CD8-positive, alpha-beta memory T cell (primary cell): ENCODE measurements at places on chromosomes 1 and 21. TPM values are rescaled to one million over a fixed set of nuclear protein-coding genes. Genes with fewer than 3 reads are reported as not detected.

GRCh38 chr1:225917536-225917935 is 6.5 kb downstream of the PYCR2 start:
- no peak overlapping the region for H3K4me3 ChIP-seq

DNA sequence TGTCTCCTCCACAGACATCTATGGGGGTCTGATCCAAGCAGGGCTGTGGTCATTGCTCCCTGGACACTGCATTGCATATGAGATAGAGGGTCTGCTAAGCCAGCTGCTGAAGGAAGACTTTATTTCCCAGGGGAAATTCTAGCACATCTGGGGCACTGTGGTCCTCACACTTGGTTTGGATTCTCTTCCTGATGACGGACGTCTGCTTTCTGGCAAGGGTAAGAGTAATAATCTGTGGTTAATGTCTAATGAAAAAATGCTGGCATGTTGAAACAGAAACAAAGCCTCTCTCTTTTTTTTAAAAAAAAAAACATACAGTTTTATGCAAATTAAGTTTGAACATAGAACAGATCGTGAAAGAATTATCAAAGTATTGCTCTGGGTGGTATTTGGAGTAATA is 553.9 kb downstream of the DPYD start:
- DNase-seq: no peak
- H3K36me3 ChIP-seq: no peaks in the 10 kb centered on the region
- no peaks in the 10 kb centered on the region for H3K4me1 ChIP-seq
- H3K27ac ChIP-seq: no peak overlapping the region
- no peaks in the 10 kb centered on the region for H3K27me3 ChIP-seq

DNA sequence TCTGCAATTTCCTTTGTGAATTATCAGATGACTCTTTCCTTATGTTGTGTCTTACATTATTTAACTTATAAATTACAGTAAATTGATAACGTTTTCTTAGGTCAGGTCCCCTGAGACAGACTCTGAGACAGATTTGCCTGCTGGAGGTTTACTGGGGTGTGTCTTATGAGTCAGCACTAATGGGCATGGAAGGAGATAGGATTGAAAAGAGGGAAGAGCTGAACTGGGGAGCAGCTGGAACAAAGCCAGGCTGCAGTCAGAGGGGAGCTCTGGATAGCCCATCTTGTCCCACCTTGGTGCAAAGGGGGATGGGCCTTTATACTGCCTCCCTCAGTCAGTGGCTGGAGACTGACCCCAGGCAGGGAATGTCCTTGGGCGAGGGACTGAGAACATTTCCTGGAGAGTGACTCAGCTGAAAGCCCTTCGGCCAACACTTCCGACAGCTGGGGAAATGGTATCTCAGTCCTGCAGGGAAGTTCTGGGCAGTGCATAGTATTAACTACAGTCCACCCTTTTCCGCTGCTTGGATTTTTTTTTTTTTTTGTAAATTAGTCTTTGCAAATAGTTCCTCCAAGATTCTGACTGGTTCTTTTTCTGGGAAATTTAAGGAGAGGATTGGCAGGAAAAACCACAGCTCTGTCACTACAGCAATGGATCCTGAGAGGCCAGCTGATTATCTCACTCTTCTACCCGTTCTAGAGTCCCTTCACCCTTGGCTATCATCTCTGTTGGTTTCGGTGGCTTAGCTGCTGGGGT is 39.1 kb upstream of the CDC42BPA start:
- no peak for DNase-seq
- no peaks in the 10 kb centered on the region for H3K4me1 ChIP-seq
- H3K4me3 ChIP-seq: no peak overlapping the region
- H3K27me3 ChIP-seq: no peaks in the 10 kb centered on the region
- H3K36me3 ChIP-seq: no peaks in the 10 kb centered on the region
- peak overlapping the region; percentile 57 for H3K27ac ChIP-seq

RNU1-1 gene
- 1,293 TPM for total RNA-seq

- H3K27me3 ChIP-seq: no peaks in the 10 kb centered on the region
- no peak overlapping the region for H3K4me3 ChIP-seq
- no peaks in the 10 kb centered on the region for H3K36me3 ChIP-seq
- H3K4me1 ChIP-seq: peaks cover 13% of the 10 kb centered on the region
These were observed 29.6 kb downstream of the TOMM20 start for GRCh38 chr1:235098991-235099390.

GPR3 gene
- total RNA-seq: 3.9 TPM

DNA sequence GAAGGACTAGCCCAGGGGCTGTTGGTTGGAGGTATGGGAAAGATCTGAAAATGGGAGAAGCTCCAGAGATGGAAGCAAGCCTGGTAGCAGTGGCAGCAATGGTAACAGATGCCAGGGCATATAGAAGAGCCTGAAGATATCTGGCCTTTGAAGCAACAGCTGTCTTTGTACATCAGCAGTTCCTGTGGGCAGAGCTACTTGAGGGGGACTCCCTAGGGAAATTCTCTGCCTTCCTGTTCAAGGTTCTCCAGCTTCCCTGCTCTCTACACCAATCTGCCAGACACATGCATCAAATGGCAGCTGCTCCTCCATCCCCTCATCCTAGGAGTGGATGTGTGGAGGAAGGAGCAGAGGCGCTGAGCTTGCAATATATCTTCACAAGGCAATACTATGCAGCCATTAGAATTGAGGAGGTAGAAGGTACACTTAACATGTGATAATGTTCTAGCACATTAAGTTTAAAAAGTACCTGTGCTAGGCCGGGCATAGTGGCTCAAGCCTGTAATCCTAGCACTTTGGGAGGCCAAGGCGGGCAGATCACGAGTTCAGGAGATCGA is 2.2 kb downstream of the TMEM35B start:
- H3K4me3 ChIP-seq: no peak overlapping the region
- H3K27me3 ChIP-seq: no peaks in the 10 kb centered on the region
- peaks cover 24% of the 10 kb centered on the region for H3K4me1 ChIP-seq

DNA sequence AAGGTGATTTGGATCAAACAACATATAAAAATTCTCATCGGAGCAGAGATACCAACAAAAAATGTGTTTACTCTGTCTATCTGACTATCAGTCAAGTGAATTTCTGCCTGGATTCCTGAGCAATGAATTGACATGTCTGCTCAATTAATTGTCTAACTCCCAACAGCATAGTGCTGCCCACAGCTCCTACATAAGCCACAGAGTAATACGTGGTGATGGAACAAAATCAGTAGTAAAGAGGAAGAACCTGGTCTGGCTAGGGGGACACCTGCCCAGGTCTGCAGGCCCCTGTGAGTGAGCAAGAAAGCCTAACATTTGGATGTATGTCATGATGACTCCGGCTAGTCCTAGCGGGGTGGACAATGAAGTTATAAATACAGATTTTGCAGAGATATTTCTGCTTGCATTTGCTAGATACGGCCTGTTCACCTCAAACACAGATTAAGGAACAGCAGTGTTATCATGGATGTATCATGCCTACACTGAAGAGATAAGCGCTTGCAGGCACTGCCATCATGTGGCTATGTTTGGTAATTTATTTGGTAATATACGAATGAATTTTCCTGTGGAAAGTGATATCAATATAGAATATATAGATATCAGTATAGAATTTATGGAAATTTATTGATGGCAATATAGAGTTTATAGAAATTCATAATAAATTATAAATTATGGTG is 69.6 kb upstream of the LRRC8B start:
- no peaks in the 10 kb centered on the region for H3K27me3 ChIP-seq
- DNase-seq: peak; percentile 72
- no peak overlapping the region for H3K27ac ChIP-seq

DNA sequence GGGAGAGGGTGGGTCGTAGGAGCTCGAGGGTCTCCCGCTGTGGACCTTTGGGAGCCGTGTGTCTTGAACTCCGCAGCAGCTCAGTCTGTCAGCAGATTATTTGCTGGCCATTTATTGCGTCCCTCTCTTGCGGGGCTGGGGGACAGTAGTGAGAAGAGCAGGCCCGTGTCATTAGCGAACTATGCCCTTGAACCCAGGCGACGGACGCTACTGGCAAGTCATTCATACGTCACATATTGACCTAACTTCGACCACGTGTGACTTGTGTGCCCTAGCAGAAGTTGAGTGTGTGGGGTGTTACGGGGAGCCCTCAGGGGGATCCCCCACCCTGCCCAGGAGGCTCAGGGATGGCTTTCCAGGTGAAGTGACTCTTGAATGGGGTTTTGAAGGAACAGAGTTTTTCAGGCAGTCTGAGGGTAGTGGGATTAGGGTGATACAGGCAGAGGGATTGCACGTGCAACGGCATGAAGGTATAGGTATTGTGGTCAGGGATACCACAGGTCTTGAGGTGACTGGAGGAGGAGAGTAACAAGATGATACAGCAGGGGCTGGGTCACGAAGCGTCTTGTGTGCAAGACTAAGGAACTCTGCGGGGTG is 13.0 kb downstream of the RCC1 start:
- H3K36me3 ChIP-seq: peaks cover under 1% of the 10 kb centered on the region
- H3K27ac ChIP-seq: peak overlapping the region; percentile 75
- peak; percentile 10 for DNase-seq
- peaks cover 18% of the 10 kb centered on the region for H3K4me1 ChIP-seq

GRCh38 chr1:195970209-195970608 is 638.0 kb downstream of the KCNT2 start:
- no peaks in the 10 kb centered on the region for H3K27me3 ChIP-seq
- H3K4me1 ChIP-seq: no peaks in the 10 kb centered on the region
- no peak overlapping the region for H3K4me3 ChIP-seq
- no peak overlapping the region for H3K27ac ChIP-seq
- no peak for DNase-seq

TDRD10 gene
- total RNA-seq: not detected

CCDC185 gene
- not detected for total RNA-seq

DNA sequence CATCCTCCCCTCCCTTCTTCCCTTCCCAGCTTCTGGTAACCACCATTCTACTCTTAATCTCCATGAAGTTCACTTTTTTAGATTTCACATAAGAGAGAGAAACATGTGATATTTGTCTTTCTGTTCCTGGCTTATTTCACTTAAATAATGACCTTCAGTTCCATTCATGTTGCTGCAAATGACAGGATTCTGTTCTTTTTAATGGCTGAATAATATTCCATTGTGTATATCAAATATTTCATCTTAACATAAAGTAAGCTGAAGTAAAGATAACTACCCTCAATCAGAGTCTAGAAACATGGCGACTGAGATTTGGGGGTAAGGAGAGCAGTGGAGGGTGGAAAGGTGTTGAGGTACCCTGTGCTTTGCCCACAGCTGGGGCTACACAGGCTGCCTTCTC is 68.9 kb downstream of the RHOU start:
- peaks cover 14% of the 10 kb centered on the region for H3K4me1 ChIP-seq
- no peak overlapping the region for H3K27ac ChIP-seq
- no peak overlapping the region for H3K4me3 ChIP-seq

ADGRB2 gene
- 0.35 TPM for total RNA-seq

- H3K36me3 ChIP-seq: no peaks in the 10 kb centered on the region
- no peak overlapping the region for H3K27ac ChIP-seq
- no peak overlapping the region for H3K4me3 ChIP-seq
- no peaks in the 10 kb centered on the region for H3K27me3 ChIP-seq
- no peaks in the 10 kb centered on the region for H3K4me1 ChIP-seq
These were observed 125.4 kb downstream of the TBX15 start for GRCh38 chr1:118862755-118863154.

- no peak overlapping the region for H3K27ac ChIP-seq
- no peak overlapping the region for H3K4me3 ChIP-seq
- peaks cover 8% of the 10 kb centered on the region for H3K27me3 ChIP-seq
These were observed 13.0 kb upstream of the CCDC190 start for GRCh38 chr1:162873671-162874666.

GRCh38 chr1:8674481-8674880 is 143.0 kb downstream of the RERE start:
- no peaks in the 10 kb centered on the region for H3K36me3 ChIP-seq
- no peak for DNase-seq
- no peak overlapping the region for H3K4me3 ChIP-seq
- peaks cover 21% of the 10 kb centered on the region for H3K4me1 ChIP-seq
- H3K27ac ChIP-seq: no peak overlapping the region

- no peaks in the 10 kb centered on the region for H3K36me3 ChIP-seq
- H3K27me3 ChIP-seq: no peaks in the 10 kb centered on the region
- H3K4me3 ChIP-seq: no peak overlapping the region
- H3K4me1 ChIP-seq: no peaks in the 10 kb centered on the region
- no peak overlapping the region for H3K27ac ChIP-seq
These were observed 2.8 kb upstream of the CASQ2 start for GRCh38 chr1:115771094-115771846.

- H3K4me1 ChIP-seq: peaks cover 24% of the 10 kb centered on the region
- H3K4me3 ChIP-seq: no peak overlapping the region
- peaks cover 20% of the 10 kb centered on the region for H3K36me3 ChIP-seq
- DNase-seq: no peak
- no peaks in the 10 kb centered on the region for H3K27me3 ChIP-seq
- H3K27ac ChIP-seq: no peak overlapping the region
These were observed 17.1 kb downstream of the THEM4 start for GRCh38 chr1:151892190-151892589.
